ENCODE measurements at places on chromosomes 3 and 15.

DNA sequence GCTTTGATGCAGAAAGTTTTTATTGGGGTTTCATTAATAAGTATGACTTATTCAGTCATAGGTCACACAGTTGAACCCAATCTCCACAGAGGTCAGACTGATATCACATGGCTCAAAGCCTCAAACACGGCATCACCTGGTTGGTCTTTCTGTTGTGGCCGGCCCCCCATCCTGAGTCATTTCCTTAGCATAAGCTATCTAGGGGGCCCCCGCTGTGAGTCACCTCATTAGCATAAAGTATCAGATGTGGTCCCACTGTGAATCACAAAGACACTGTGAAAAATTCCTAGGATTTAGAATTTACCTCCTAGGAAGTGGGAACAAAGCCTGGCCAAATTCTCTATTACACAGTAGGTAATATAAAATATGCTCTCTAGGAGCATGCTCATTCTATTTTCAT is 502.2 kb downstream of the PYDC2 start:
- DNase-seq: no peak

DNA sequence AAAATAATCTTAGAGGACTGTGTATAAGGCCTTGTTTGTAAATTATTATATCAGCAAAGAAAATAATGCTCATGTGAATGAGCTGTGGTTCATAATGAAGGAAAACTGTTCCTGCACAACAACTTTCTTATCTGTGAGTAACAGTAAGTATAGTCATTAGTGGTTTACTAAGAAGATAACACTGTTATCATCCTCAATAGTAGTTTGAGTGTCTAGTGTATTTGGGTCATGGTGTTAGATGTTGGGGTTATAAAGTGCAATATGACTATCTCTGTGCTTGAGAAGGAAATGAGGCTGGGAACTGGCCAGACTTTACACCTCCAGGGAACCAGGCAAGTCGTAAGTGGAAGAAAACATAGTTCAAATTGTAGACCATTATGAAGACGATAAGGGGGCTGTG is 15.6 kb downstream of the VPS8 start:
- no peak for DNase-seq

DNA sequence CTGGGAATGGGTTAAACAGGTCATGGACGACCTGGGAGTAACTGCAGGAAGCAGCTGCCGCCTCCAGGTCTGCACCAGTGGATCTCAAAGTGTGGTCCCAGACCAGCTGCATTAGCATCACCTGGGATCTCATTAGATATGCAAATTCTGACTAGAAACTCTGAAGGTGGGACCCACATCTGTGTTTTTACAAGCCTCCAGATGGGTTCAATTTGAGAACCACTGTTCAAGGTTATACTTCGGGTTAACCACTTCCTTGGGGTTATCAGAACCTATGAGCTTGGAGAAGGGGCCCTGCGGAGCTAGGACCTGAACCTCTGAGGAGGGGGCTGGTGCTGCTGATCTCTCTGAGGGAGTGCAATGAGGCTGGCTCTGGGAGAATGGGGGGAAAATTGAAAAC is 324.8 kb upstream of the CTDSPL start:
- DNase-seq: no peak

GRCh38 chr3:123153125-123154019 is 48.4 kb upstream of the SEC22A start:
- no peak for DNase-seq

DNA sequence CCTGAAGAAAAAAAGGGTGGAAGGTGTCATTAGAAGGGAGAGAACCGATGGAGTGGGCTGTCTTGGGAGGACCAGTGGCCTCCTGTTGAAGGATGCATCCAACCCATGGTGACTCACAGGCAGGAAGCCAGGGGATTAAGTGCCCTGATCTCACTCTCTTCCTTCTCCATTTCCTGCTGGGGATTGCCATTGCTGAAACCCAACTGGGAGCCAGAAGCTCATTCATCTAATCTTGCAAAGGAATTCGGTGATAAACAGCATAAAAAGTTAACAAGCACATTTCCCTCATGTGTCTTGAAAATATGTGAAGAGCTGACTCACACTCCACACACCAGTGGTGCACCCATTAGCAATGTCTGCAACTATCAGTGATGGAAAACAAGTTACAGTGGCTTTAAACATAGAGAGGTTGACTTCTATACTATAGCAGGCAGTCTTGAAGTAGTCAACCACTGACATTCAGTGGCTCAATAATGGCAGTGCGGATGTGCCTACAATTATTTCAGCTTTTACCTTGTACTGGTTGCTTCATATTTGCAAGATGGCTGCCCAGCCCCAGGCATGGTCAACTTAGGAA is 12.8 kb upstream of the CSRNP1 start:
- no peak for DNase-seq

DNA sequence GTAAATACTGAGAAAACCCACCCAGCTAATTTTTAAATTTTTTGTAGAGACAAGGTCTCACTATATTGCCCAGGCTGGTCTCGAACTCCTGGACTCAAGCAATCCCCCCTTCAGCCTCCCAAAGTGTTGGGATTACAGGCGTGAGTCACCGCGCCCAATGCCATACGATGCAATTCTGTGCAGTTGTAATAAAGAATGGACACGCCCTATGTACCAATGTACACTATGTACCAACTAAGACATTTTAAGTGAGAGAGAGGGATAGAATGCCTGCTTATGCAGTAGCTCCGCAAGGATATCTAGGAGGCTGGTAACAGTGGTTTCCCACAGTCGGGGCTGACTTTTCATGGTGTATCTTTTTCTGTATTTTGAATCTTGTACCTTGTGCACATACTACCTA is 14.6 kb downstream of the ZNF710 start:
- no peak for DNase-seq

- no peak for DNase-seq
Measured at GRCh38 chr3:122365073-122365472, 18.0 kb downstream of the MIX23 start.

- DNase-seq: no peak
Measured at GRCh38 chr3:196790636-196791035, 51.0 kb downstream of the PAK2 start.

GRCh38 chr3:55305696-55306485 is 181.2 kb downstream of the WNT5A start:
- no peak for DNase-seq

DNA sequence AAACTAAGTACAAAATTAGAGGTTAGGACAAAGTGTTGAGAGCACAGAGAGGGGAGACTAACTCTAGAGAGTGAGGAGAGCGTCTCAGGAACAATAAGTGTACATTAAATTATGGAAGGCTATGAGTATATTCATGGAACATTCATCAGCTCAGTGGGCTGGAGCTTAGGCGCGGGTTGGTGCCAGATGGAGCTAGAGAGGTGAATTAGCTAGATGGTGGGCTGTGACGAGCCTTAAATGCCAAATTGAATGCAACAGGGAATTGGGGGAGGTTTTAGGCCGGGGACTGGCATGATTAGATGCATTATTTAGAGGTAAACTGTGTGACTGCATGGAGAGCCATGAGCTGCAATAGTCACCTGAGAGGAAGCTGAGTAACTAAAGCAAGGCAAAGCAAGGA is 97.1 kb downstream of the TMEM108 start:
- no peak for DNase-seq

DNA sequence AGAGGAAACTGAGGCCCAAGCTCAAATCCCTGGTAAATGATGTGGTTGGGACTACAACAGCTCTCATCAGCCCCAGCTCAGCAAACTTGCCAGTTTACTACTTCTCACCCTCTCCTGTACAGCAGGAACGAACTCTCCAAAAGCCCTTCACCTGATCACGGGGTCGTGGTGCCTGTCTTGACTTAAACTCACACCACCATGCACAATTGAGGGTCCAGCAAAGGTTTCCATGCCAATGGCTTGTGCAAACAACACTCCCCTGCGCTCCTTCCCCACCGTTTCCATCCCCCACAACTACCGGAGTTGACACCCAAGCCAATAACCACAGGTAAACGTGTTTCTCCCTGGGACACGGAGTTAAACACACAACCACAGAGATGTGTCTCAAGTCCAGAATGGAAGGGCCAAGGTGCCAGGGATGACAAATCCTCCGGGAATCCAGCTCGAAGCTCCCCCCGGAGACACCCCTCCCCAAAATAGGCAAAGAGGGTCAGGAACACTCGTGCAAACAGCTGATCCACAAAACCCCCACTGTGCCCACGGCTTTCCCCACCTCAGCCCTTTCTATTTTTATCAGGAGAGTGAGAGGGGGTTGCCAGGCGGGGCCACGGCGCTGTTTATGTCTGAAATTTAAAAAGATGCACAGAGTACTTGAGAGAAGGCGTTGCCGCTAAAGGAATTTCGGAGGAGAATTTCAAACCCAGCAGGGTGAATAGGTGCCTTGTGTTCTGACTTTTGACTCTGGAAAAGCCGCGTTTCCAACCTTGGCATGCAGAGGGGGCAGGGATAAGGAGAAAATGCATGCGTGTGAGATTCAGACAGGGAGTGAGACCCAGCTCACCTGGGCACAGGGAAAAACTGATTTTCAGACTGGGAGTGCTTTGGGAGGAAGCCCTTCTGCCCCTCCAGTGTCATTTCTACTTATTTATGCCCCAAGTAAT is 10.6 kb upstream of the ACAN start:
- DNase-seq: no peak

- no peak for DNase-seq
Measured at GRCh38 chr15:54550954-54551353, 572.7 kb downstream of the UNC13C start.

DNA sequence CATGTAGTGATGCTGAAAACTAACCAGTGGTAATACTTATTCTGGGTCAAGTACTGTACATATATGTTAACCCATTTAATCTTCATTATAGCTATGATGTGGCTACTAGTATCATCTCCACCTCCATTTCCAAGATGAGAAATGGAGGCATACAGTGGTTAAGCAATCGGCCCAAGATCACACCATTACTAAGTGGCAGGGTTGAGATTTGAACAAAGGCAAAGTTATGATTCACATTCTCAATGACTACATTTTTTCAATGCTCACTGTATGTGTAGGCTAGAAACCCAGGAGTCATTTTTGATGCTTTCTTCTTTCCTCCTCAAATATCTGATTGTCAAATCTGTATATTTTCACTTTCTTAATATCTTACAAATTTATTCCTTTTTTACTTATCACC is 30.2 kb downstream of the ABI3BP start:
- DNase-seq: no peak

DNA sequence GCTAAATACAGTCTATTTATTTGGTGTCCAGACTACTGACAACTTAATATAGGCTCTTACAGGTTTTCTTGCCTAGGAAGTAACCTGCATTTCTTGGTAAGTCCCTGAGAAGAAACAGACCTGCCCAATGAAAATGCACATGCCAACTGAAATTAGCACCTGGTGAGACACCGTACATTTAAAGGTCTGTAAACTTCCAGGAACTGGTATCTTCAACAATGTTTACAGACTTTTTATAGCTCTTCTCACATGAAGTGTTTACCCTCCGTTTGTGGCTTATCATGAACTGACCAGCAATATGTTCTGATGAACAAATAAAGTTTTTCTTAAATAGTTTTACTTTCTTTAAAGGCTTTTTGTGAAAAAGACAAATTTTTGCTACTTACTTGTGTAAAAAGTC is 93.3 kb downstream of the PCCB start:
- no peak for DNase-seq

DNA sequence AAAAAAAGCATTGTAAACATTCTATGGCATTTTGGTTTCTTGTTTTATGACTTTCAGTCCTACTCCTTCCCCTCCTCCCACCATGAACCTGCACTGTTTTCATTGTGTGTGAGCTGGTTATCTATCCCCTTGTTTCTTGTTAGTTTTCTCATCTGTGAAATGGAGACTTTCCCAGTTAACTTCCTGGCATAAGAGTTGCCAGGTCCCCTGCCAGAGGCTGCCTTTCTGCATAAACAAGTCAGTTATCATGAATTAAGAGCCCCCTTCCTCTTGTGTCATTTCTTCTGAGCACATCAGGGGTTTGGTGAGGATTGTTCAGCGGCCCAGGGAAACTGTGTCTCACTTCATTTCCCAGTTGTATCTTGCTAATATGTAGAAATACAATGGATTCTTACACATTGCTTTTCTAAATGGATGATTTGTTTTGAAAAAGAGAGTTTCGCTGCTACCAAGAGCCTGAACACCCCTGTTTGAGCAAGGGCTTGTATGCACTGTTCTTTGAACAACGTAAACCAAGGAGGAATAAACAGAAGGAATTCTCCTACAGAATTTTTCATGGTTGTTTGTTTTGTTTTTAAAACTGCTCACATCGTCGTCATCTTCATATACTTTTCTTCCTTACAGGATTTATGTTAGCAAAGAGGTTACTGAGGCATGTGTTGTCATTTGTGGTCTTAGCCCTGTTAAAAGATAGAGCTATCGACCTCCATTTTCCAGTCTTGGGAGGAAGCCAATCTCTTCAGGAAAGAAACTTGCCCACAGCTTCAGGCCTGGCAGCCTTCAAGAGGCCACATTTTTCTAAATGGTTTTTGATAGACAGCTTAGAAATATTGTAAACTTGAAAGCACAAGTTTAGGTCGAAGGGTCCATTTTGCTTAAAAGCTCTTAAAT is 144.6 kb upstream of the IL12A start:
- DNase-seq: no peak

DNA sequence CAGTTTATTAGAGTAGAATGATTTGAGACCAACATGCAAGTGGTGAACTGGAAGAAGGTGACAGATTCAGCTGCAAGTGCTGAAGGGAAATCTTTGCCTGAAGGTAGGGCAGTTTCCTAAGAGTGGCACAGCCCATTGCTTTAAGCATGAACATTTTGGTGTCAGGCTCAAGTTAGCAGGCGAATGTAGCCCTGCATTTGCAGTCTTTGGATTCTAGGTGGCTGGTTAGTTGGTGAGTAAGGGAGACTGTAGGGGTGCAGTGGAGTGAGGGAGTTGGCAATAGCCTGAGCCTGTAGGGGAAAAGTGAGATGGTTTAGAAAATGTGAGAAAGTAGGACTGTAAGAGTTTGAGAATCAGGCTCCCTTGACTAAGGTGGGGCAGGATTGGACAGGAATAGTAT is 29.7 kb downstream of the UBE2E2 start:
- DNase-seq: no peak

DNA sequence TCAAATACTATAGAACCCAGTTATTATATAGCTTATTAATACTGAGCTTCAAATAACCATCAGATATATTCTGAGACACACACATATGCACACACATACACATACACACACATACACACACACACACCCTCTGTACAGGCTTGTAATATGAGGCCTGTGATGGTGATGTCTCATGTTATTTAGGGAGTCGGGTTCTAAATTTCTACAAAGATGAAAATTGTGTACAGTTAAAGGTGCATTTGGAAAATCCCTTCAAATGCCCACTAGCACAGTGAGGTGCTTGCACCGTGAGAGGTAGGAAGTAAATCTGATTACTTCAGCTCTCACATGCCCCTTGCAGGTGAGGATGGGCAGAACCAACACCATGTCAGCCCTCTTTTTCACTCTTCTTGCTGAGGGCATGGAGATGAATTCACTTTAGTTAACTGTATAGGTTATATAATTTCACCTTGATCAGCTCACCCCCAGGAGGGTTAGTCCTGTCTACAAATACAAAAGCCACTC is 294.5 kb upstream of the PROK2 start:
- no peak for DNase-seq

GRCh38 chr15:73677733-73678132 is 6.5 kb upstream of the CD276 start:
- no peak for DNase-seq

GRCh38 chr15:49185473-49185872 is 15.4 kb downstream of the GALK2 start:
- DNase-seq: no peak

GRCh38 chr3:175002732-175003143 is 143.6 kb downstream of the NAALADL2 start:
- DNase-seq: no peak
